Stimulated activated CD4-positive, alpha-beta T cell treated with anti-CD3 and anti-CD28 coated beads, Interleukin-15, amount 100 ng/mL, for 1 hour (primary cell): ENCODE measurements at places on chromosomes 5 and 9.

- DNase-seq = no peak
Observed at GRCh38 chr9:129557192-129558036, 63.5 kb downstream of the C9orf50 start.

DNA sequence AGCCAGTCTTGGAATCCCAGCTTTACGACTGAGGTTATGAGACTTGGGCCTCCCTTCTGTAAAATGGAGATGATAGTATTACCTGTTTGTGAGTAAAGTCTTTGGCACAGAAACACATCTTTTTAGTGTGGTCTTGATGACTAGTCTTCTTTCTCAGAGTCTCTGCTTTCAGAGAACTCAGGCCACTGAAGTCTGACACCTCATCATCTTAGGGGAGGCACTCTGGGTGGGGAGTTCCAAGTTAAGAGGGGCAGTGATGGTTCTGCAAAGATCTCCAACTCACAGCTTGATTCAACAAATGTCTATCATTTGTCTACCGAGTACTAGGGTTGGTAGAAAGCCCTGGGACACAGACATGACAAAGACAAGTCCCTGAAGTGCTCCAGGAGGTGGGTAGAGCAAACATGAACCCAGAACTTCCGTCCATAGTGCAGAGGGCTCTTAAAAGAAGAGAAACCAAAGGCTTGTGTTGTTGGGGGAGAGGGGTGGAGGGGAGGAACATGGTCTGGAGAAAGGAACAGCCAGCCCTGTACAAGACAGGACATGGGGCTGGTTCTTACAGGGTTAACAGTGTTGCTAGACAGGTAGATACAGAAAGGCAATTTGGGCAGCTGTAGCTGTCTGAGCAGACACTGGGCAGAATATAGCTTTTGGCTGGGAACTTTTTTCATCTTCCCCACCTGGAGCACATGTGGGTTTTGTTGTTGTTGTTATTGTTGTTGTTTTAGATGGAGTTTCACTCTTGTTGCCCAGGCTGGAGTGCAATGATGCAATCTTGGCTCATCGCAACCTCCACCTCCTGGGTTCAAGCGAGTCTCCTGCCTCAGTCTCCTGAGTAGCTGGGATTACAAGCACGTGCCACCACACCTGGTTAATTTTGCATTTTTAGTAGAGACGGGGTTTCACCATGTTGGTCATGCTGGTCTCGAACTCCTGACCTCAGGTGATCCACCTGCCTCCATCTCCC is 2.6 kb upstream of the CD14 start:
- no peak for DNase-seq

DNA sequence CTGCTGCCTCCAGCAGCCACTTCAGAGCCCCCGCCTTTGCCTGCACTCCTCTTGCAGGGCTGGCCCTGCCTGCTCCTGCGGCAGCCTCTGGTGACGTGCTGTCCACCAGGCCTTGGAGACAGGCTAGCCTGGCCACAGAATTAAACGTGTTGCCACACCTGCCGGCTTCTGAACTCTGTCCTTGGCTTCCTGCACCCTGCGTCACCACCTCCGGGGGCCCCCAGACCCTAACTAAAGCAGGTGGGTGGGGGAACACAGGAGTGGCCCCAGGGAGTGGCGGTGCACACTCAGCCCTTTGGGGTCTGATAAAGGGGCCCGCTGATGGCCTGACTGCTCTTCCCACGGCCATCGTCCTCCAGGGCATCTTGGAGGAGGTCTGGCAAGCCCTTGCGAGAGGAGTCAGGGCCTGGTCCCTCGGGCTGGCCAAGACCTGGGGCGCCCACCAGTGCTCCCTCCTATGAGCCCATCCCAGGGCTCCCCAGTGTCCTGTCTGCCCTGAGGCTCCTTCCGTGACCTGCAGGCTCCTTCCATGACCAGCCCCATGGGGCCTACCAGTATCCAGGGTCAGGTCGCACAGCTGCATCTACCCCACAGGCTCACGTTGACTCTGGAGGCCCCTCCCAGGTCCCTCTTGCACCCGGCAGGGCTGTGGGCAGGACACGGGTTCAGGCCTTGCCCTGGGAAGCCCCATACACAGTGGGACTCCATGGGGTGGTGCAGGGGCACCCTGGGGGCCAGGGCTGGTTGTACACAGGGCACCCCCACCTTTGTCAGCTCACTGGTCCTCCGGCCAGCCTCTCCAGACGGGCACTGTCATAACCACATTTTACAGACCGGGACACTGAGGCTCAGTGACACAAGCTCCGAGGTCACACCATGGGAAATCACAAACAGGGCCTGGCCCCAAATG is 1.0 kb upstream of the MAMDC4 start:
- DNase-seq = no peak

DNA sequence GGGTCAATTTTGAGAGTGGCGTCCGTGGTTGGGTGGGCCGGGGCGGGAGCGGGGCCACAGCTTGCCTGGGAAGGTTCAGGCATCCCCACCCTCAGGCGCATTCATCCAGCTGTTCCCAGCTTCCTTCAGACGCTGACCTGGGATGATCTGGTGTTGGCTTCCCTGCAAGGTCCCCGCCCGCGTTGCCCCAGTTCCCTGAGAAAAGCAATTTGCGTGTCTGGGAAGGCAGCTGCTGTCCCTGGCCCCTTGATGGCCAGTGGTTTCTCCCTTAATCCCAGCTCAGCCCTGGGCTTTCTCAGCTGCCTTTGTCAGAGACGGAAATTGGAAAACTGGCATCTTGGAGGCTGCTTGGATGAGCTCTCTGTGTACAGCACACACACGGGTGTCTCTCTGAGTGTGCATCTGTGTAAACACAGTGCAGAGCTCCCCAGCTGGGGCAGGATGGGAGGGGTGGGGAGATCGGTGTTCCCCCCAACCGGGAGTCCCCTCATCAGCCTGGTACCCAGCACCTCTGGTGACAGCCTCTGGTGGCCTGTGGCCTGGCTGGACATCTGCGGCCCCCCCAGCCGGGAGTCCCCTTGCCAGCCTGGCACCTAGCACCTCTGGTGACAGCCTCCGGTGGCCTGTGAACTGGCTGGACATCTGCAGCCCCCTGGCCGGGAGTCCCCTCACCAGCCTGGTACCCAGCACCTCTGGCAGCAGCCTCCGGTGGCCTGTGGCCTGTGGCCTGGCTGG is 94.0 kb downstream of the COL5A1 start:
- DNase-seq = no peak

GRCh38 chr5:95784514-95785302 is 37.8 kb downstream of the GLRX start:
- no peak for DNase-seq

- no peak for DNase-seq
Observed at GRCh38 chr5:52789851-52790250, 2.1 kb downstream of the ITGA1 start.

DNA sequence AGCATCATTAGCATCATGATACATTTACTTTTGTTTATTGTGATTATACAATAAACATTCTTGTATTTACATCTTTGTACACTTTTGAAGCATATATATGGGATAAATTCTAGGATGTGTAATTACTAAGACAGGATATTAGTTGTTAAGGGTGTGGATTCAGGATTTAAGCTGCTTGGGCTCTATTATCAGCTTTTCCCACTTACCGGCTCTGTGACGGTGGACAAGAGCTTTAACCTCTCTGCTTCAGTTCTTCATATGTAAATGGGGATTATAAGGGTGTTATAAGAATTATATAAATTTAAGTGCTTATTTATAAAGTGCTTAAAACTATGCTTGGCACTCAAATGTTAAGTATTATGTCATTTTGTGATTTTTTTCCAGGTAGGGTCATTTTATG is 131.1 kb downstream of the FER start:
- no peak for DNase-seq

GRCh38 chr5:149938791-149939358 is 5.7 kb downstream of the PDE6A start:
- DNase-seq = no peak

GRCh38 chr5:146130440-146131045 is 25.2 kb upstream of the PLAC8L1 start:
- no peak for DNase-seq

- no peak for DNase-seq
Observed at GRCh38 chr5:14922456-14922855, 50.9 kb upstream of the ANKH start.

GRCh38 chr5:93677359-93677891 is 64.0 kb downstream of the POU5F2 start:
- DNase-seq = no peak

DNA sequence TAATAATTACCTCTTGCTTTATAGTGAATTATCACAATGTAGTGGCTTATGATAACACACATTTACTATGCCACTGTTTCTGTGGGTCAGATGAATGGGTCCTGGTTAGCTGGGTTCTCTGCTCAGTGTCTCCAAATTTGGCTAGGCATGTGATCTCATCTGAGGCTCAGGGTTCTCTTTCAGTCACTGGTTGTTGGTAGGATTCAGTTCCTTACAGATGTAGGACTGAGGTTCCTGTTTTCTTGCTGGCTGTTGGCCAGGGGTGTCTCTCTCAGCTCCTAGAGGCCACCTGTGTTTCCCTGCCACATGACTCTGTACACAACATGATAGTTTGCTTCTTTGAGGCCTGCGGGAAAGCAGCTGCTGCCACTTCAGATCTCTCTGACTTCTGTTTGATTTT is 7.1 kb downstream of the NFX1 start:
- no peak for DNase-seq

DNA sequence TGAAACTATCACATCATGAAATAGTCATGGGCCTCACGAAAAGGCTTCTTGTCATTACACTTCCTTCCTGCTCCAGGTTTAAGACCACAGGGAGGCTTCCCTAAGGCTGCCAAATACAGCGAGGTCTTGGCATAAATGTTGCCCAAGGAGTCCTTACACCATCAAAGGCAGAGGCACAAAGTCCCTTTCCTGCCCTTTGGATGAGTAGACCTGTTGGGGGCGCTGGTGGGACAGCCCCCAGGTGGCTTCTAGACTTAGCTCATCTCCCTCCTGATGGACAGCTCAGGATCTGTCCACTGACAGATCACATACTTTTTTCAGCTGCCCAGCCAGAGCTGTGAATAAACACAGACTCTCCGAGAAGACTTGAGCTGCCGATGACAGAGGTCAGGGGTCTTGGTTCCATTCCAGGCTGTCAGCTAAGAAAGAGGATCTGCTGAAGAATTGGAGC is 15.5 kb upstream of the MEGF9 start:
- no peak for DNase-seq

GRCh38 chr5:19733612-19734495 is 254.1 kb downstream of the CDH18 start:
- DNase-seq = no peak

- no peak for DNase-seq
Observed at GRCh38 chr5:96651948-96652753, 10.0 kb upstream of the CAST start.

DNA sequence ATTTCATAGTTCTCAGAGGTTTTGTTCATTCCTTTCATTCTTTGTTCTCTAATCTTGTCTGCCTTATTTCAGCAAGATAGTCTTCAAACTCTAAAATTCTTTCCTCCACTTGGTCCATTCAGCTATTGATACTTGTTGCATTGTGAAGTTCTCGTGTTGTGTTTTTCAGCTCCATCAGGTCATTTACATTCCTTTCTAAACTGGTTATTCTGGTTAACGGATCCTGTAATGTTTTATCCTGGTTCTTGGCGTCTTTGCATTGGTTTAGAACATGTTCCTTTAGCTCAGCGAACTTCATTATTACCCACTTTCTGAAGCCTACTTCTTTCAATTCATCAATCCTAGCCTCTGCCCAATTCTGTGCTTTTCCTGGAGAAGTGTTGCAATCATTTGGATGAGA is 45.1 kb upstream of the TXNDC8 start:
- no peak for DNase-seq

GRCh38 chr9:122930541-122931225 is 629 bp downstream of the ZBTB26 start:
- no peak for DNase-seq

GRCh38 chr5:158698023-158698639 is 401.6 kb downstream of the EBF1 start:
- DNase-seq = no peak

DNA sequence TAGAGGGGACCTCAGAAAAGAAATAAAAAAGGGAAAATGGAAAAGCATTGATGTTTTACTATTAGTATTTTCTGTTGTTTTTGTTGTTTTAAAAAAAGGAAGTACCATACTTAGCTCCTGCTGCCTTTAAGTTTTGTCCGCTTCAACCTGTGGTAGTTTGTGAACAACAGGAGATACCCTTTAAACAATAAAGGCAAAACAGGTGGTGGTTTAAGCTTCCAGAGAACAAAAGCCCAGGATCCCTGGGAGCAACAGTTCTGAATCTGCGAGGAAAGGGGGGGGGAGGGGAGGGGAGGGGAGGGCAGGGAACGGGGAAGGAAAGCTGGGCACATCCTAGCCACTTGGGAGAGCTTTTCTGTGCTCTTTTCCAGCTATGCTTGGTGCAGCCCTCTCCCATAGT is 2.1 kb upstream of the PSIP1 start:
- no peak for DNase-seq

DNA sequence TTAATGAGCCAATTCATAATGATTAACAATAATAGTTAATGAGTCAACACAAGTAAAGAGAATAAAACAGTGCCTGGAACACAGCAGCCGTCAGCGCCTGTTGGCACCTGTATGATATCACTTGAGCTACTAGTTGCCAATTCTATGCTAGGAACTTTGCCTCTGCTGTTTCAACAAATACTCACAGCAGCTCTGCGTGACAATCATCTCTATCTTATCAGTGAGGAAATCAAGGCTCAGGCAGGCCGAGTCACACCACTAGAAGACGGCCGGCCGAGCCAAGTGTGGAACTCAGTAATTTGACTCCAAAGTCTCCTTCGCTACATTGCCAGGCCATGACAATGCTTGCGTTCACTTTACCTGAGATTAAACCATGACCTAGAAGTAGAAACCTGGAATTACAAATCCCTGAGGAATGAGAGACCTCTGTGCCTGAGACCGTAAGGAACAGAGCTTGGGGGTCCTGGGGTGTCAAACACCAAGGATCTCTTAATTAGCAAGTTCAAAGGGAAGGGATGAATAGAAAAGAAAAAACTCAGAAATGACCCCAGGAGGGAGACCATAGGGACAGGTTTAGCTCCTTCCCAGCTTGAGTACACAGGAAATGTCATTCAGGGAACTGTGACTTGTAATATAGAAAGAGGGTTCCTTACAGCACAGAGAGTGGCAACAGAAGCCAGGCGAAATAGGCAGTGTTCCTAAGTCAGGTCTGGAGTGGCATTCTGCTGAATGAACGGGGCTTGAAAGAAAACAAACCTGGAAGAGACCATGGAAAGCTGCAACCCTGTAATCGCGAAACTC is 109.1 kb downstream of the SUSD1 start:
- no peak for DNase-seq

- no peak for DNase-seq
Observed at GRCh38 chr9:116154334-116154975, 864 bp downstream of the PAPPA start.

DNA sequence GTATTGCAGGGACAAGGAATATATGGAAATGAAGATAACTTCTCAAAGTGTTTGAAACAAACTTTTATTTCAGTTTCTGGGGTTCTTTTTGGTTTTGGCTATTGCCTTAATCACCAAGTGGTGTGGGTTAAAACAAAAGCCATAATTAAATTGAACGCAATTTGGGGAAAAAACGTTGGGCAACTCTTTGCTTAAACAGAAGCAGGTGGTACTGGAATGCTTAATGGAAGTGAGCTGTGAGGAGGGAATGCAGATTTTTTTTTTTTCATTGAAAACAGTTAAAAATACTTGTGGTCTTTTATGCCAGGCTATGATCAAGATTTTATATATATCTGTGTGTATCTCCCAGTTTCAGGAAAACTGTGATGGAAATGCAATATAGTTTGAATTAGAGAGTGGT is 195.7 kb upstream of the TUT7 start:
- DNase-seq = no peak
